ENCODE measurements at places on chromosomes 13 and 19.

- DNase-seq, result no peak
These were observed 467 bp downstream of the LAMP1 start for GRCh38 chr13:113297370-113298042.

DNA sequence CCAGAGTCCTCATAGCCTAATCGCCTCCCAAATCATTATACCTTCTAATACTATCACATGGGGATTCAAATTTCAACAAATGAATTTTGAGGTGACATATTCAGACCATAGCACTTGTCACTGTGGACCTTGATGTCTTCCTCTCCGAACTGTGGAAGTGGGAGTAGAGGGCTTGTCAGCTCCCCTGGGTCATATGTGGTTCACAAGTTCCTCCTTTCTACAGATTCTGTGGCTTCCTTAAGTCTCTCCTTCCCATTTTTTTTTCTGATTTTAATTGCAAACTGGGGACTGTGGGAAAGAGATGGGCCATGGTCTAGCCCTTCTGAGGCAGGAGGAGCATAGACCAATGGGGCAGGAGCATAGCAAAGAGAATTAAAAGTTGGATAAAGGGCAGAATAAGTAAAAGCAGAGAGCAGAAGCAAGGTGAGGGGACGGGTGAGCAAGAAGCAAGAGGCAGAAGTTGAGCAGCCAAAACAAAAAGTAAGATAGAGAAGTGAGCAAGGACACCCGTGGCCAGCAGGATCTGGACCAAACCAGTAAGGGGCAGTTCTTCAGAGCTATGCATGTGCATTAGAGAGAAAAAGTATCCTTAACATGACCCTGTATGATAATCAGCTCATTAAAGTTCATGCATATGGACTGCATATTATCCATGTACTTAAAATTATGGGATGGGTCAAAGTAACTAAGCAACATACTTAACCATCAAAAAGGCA, 2.6 kb upstream of the SIGLEC7 start:
- no peak for DNase-seq

DNA sequence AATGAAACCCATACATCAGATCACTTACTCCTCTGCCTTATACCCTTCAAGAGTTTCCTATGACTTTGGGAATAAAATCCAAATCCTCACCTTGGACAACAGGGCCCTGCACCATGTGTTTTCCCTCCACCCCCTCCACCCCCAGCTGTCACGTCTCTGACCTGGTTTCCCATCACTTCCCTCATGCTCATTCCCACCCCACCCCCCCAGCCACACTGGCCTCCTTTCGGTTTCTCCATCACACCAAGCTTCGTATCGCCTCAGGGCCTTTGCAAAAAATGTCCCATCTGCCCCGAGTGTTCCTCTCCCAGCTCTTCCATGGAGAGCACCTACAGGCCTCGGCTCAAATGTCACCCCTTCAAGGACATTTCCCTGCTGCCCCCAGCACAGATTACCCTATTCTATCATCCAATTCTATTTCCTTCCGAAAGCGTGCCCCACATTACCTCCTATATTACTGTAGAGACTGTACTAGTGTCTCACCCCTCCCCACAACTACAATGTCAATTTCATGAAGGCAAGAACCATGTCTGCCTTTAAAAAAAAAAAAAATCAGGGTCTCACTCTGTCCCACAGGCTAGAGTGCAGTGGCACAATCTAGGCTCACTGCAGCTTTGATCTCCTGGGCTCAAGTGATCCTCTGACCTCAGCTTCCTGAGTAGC, 16.8 kb upstream of the FFAR2 start:
- no peak for DNase-seq

- no peak for DNase-seq
These were observed 28.2 kb upstream of the TMEM255B start for GRCh38 chr13:113730831-113731191.

- no peak for DNase-seq
These were observed 6.1 kb downstream of the LIPE start for GRCh38 chr19:42421101-42421500.

DNA sequence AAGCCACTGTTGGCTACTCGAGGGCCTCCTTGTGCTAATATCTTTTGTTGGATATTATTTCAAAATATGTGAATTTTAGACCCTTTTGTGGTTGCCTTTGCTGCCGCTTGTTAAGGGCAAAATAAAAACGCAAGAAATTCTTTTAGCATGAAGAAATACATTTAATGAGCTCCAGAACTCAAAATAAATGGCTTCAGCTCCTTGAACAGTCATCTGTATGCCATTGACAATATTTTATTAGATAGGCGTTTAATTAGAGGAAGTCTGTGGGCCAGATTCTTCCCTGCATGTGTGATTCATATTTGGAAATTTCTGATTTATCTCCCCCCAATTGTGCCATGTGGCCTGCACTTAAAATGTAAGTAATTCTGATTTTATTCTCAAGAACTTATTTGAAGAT, 177.2 kb downstream of the STK24 start:
- no peak for DNase-seq

DNA sequence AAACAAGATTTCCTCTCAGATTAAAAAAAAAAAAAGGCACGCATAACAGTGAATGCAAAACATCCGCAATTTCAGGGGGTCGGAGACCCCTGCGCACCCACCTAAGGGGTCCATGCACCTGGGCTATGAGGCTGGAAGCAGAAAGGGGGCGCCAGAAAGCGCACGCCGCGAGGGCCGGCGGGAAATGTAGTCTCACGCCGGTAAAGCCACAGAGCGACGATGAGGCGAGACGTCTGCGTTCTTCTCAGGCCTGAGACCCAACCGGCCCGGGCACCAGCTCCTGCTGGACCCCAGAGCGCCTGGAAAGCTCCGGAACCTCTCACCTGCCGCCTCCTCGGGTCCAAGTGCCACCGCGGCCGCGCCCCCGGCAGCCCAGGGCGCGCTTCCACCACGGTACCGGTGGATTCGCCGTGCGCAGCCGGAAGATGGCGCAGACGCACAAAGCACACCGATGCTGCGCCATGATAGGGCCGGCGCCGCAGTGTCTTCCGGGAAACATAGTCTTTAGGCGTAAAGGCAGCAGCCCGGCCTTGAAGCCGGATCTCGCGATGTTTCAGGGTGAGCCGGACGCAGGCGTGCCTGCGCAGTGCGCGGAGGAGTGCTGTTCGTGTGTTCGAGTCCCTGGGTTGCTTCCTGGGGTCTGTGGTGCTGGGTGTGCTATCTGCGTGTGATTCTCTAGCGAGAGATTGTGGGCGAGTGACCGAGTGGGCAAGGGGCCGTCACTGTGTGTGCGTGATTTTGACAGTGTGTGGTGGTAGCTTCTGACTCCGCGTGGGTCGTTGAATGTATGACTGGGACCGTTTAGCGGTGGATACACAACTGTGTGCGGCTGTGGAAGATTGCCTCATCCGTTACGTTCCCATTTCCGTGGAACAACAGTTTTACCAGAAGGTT, at the start of gene ZNF582:
Gene ZNF582 (minus strand): TSS at position 416 of the 894 bp plus-strand sequence. CDS start 1,782 bp downstream, outside the sequence.
- DNase-seq, result peak; percentile 95

GRCh38 chr13:64052521-64052920, 2636.9 kb upstream of the PCDH20 start:
- DNase-seq, result no peak

- no peak for DNase-seq
These were observed 37.5 kb upstream of the SACS start for GRCh38 chr13:23470790-23471614.

DNA sequence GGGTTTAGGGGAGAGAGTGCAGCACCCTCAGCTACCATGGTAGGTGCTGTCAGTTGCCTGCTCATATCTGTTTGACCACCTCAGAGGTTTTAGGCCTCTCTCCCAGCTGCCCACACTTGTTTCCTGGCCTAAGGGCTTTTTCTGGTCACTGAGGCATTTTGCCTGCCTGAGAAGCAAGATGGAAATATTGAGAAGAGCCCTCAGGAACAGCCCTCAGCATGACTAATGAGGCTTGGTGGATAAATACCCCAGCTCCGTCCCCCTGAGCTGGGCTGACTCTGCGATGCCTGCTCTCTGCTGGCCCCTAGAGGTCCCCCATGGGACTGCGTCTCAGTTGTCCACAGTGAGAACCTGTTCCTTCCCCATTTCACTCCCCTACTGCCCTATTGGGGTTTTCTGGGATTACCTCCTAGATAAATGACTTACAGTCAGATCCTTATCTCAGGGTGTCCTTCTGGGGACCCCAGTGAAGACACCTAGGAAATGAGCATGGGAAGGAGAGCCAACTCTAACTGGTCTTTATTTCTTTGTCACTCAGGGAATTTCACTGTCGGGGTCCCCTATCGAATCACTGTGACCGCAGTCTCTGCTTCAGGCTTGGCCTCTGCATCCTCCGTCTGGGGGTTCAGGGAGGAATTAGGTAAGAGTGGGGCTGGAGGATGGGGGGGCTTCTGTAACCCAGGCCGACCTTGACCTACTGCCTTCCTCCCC, 13.3 kb downstream of the PALM3 start:
- peak; percentile 67 for DNase-seq

DNA sequence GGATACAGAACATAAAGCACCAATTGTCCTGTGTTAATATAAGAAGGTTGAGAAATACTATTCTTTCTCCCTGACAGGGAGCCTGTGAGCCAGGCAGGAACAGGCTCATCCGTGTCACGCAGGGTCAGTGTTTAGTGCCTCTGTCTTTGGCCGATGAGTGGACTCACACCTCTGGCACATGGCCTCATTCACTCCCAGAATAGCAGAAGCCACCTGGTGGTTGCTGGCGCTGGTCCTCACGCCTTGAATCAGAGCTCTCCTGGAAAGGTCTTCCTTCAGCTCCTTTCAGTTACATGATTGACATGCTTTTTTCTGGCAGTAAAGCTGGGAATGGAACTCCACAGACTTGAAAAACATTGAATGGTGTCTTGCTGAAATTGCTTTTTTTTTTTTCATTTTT, 28.1 kb upstream of the SIAH3 start:
- DNase-seq, result peak; percentile 47

GRCh38 chr13:23695711-23696464, 125.7 kb downstream of the TNFRSF19 start:
- DNase-seq, result peak; percentile 37

DNA sequence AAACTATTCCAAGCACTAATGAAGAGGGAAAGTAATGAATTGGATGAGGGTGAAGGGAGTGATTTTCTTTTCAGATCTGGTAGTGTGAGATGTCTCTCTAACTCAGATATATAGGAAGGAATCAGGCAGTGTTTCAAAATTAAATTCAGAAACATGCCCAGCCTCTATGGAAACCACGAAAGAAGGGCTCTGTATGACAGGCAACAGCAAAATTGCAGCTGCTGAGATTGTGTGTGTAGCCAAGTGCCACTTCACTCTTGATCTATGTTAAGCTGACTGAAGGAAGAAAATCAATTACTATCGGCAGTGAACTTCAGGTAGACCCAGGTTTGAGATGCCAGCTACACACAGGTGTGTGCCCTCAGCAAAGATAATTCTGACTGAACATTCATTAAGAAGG, 387.4 kb downstream of the PCDH9 start:
- DNase-seq, result no peak

DNA sequence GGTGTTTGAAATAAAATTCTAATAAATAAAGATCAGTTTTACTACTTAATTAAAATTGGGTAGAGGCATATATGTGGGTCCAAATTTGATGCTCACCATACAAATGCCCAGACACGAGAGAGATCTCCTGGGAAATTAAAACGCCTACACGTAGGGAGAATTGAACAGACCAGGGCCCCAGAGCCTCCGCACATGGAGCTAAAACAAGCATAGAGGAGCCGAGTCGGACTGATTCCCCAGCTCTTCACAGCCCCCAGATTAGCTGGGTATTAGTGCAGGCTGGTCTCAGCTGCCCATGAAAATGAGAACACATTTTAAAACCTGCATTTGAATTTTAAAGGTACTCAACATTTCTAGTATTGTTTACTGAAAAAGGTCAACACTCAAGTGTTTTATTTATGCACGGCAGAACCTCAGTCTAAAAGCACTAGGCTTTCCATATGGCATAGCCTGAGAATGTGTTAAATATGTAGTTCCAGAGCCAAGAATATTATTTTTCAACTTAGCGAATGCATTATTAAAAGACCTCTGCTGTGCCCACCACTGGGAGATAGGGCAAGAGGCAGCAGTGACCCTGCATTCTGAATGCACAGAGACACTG, 344.8 kb downstream of the ENOX1 start:
- DNase-seq, result no peak

GRCh38 chr13:52158629-52159158, 703 bp downstream of the NEK3 start:
- DNase-seq, result peak; percentile 32

DNA sequence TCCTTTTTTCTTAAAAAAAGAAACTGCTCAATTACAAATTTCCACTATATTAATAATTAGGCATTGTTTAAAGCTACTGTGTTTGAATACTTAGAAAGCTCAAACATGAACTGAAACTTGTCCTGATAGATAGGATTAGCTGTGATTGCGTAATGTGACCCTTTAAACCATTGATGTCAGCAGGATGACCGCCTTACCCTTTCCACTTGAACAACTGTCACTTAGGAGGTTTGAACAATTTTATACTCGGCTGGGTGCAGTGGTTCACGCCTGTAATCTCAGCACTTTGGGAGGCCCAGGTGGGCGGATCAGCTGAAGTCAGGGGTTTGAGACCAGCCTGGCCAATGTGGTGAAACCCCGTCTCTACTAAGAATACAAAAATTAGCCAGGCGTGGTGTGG, 2.9 kb downstream of the LAMP1 start:
- DNase-seq, result no peak

DNA sequence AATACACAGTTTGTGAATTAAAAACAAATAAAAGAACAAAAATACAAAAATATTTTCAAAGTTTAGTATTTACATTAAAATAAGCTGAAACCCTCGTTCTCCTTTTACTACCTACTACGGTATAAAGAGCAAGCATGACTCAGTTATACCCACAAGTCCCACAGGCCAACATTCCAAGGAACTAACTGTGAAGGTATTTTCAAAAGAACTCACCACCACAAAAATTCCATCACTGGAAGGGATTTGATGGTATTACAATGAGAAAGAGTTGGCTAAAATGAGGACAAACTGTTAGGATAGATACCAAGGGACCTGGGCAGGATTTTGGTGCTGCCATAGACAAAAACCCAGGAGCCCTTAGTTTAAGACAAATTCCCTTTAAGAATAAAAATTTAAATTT, 122.7 kb downstream of the TBC1D4 start:
- no peak for DNase-seq

DNA sequence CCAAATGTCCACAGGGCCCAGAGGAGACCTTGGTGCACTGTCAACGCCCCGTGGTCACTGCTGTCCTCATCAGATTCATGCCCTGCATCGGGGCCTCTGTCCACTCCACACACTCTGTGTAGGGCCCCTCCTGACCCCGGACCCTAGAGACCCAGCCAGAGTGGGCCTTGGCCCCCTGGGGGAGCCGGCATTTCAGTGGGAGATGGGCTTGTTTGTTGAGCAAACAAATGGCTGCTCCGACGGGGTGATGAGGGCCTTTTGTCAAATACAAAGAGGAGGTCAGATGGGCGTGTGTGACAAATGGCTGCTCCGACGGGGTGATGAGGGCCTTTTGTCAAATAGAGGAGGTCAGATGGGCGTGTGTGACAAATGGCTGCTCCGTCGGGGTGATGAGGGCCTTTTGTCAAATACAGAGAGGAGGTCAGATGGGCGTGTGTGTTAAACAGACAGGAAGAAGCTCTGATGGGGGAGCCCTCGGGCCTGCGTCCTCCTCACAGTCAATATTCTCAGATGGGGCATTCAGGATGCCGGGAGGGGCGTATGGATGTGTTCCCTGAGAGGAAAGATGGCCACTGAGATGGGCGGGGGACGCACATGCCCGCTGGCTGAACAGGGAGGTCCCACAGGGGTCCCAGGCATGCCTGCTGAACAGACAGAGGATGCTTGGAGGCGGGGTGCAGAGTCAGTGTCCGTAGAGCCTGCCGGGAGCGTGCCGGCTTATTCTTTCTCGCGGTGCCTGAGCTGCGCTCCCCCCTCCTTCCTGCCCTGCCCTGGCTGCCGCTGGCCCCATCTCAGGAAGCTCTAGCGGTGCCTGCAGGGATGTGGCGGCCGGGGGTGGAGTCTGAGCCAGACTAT, 36.3 kb downstream of the SMIM24 start:
- peak; percentile 71 for DNase-seq

GRCh38 chr19:48926909-48927308, 6.6 kb upstream of the DHDH start:
- DNase-seq, result peak; percentile 48

Measured in heart right ventricle (tissue), 16 donors.